Activated T-cell treated with anti-CD3 and anti-CD28 coated beads, Interleukin-2, amount 50 U/mL, for 1 hour (primary cell): ENCODE measurements at places on chromosomes 2 and 18.

DNA sequence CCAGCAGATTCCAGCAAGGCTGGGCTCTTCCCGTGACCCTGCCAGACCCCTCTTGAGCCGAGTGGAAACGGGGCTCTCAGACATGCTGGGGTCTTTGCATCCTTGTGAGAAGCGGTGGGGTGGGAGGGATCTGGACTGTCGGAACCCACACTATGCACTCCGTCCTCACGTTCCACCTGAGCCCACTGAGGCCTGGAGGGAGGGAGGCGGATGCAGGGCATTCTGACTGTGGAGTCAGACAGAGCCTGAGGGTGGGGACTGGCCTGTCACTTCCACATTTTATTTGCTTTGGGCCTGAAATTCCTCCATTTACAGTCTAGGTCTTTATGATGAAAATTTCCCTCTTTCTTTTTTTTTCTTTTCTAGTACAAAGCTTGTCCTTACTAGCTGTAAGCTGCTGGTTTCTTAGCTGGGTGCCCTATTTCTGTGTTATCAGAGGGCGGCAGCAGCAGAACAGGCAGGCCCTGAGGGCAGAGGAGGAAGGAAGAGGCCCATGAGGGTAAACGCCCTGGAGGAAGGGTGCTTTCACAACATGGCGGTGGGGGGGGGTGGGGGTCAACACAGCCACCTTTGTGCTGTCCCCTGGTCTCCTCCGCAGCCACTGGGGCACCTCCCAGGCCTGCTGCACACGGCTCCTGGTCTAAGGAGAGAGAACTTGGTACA is 373.5 kb upstream of the MYT1L start:
- DNase-seq: no peak

DNA sequence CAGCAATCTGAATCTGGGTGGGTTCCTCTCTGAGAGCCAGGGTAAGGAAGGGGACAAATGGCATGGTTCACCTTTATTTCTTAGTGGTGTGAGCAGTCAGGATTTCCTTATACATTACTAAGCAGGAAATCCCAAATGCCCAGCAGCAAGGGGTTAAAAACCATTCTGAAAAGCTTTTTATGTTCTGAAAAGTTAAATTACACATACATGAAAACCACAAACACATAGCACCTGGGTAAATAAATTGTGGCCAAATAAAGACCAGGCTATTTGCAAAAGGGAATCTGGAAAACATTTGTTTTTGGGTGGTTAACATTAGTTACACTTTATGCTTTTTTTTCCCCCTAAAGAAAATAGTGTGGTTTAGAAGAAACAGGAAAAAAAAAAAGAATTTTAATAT is 156.1 kb downstream of the AGPS start:
- no peak for DNase-seq

- DNase-seq: no peak
Measured at GRCh38 chr2:157260533-157261198, 3.2 kb downstream of the GALNT5 start.

GRCh38 chr2:12964904-12965539 is 248.3 kb downstream of the TRIB2 start:
- no peak for DNase-seq

DNA sequence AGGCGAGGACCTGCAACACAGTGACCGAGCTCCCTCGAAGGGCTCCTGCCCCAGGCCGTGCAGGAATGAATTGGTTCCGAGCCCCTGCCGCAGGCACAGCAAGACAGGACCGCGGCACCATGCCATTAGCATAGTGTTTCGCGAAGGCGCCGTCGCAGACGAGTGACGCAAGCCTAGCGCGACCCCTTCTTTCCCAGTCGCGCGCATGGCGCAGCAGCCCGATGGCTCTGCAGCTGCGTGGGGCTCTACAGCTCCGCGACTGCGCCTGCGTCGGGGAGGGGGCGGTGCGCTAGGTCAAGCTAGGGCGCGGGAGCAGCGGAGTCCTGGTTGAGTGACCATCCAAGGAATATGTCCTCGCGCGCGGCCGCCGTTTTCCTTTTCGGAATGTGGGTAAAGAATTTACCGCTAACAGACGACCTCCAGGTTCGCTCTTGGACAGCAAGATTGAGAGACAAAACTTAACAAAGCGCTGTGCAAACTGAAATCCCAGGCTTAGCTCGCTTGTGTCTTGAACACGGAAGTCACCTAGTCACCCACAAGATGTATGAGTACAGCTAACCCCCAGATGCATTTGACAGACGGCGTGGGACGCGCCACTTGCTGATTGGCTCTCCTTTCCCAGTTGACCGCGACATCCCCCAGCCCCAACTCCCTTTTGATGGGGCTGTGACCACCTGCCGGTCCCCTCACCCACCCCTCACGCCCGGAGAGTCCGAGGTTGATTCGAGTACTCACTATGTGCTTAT is at the start of gene TRMT61B:
TRMT61B (minus strand) TSS at position 164 of the 746 bp plus-strand sequence; CDS start at position 132, 32 bp downstream.
- DNase-seq: peak; percentile 98

- no peak for DNase-seq
Measured at GRCh38 chr2:97907369-97908100, 88.2 kb downstream of the TMEM131 start.

GRCh38 chr2:138036522-138036921 is 72.2 kb downstream of the HNMT start:
- DNase-seq: no peak

DNA sequence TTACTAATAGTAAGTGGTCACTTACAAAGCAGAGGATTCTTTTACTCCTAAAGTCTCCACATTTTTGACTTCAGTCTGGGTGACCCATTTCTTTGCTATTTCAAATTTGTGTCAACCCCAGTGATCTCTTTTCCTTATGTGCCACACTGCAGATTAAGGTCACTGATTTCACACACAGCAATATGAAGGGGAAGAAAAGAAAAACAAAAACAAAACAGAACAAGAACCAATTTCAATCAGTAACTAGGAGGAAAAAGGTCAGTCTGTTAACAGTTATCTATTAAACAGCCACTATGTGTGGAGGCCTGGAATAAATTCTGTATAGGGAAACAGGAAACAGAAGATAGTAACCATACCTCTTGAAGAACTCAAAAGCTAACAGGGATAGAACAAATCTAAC is 72.0 kb upstream of the ACVR2A start:
- no peak for DNase-seq
